ENCODE measurements at places on chromosomes 4 and X.

- DNase-seq = no peak
Observed at GRCh38 chr4:67853336-67853735, 30.5 kb downstream of the TMPRSS11D start.

GRCh38 chr4:163493643-163494359 is 689 bp upstream of the TMA16 start:
- DNase-seq = no peak

- no peak for DNase-seq
Observed at GRCh38 chr4:108036213-108036612, 46.5 kb downstream of the HADH start.

- DNase-seq = no peak
Observed at GRCh38 chr4:7280926-7281690, 88.8 kb downstream of the SORCS2 start.

- no peak for DNase-seq
Observed at GRCh38 chr4:73205482-73205881, 53.1 kb downstream of the ANKRD17 start.

- no peak for DNase-seq
Observed at GRCh38 chr4:137122876-137123275, 409.4 kb downstream of the PCDH18 start.

- peak; percentile 37 for DNase-seq
Observed at GRCh38 chrX:108001218-108001814, 19.1 kb upstream of the TEX13B start.

- no peak for DNase-seq
Observed at GRCh38 chr4:78293348-78293747, 236.2 kb downstream of the FRAS1 start.

GRCh38 chr4:19256823-19257222 is 994.9 kb upstream of the SLIT2 start:
- DNase-seq = no peak

- no peak for DNase-seq
Observed at GRCh38 chr4:182832352-182833120, 84.7 kb downstream of the DCTD start.

DNA sequence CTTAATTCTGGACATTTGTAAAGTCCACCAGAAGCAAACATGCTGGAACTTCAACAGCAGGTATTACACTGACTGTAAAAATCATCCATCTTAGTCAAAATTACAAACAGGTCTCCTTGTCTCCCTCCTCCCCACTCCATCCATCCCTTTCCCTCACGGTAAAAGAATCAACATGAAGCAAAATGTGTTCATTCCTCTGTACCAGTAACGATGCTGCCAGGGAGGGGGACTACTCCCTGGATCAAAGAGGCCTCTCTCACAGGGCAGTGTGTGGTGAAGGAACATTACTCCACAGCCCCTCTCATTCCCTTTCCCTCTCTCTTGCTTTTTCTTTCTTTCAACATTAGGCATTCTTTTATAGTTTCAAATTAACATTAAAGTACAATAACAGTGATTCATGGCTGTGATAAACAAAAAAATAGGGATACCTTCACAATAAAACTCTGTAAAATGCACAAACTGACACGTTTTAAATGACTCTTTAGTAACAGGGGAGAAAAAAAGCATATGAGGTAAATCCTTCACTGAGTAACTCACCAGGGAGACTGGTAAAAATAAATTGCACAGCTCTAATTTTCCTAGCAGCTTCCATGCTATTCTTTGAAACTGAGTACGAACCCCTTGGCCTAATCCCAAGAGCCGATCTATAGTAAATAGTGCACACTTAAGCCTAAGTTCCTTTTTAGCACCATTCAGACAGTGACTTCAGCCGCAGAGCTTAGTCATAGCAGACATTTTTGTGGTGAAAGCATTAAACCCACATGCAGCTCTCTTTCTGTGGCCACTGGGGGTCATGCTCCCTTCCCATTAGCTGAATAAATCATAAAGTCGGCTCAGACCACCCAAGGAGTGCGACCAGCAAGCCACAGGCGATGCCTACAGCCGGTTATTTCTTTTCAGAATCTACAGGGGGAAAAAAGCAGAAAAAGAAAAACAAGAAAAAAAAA is 215.6 kb upstream of the GYPA start:
- peak; percentile 76 for DNase-seq

- no peak for DNase-seq
Observed at GRCh38 chr4:118816538-118817177, 19.3 kb downstream of the SEC24D start.

DNA sequence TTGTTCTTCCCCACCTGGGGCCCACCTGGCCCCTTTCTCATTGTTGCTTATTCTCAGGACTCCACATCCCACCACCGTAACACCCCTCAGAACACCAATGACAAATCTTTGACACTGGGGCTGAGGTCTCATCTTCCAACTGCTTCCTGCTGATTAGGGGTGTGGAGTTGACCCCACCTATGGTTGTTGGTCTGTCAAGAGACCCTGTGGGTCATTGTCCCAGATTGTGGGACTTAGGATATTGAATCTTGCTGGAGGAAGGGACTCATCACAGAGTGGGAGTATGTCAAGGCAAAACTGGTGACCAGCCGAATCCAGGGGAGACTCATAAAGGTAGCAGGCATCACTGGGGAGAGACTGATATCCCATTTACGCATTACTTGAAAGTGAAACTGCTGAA is 140.2 kb upstream of the PLAC1 start:
- no peak for DNase-seq

DNA sequence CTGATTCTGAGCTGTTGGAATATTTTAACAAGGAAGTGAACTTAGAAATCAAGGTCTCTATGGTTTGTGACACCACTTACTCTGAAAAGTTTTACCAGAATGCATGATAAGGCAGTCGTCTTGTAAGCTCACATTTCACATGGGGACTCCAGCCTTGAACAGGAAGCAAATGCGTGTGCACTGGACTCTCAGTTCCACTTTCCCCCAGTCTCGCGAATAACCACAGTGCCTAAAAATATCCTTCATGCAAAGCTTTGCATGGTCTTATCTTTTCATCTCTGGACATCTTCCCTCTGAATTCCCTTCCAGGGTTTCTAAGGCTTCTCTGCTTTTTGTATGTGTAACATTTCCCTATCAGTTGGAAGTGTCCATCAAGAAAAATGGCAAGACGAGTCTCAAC is 581.8 kb downstream of the NLGN4X start:
- DNase-seq = no peak

GRCh38 chr4:93409035-93409434 is 419.5 kb upstream of the ATOH1 start:
- DNase-seq = no peak

- DNase-seq = peak; percentile 71
Observed at GRCh38 chr4:26081795-26082498, 167.9 kb downstream of the SMIM20 start.

- DNase-seq = peak; percentile 68
Observed at GRCh38 chr4:76199664-76200211, 13.9 kb downstream of the SCARB2 start.

DNA sequence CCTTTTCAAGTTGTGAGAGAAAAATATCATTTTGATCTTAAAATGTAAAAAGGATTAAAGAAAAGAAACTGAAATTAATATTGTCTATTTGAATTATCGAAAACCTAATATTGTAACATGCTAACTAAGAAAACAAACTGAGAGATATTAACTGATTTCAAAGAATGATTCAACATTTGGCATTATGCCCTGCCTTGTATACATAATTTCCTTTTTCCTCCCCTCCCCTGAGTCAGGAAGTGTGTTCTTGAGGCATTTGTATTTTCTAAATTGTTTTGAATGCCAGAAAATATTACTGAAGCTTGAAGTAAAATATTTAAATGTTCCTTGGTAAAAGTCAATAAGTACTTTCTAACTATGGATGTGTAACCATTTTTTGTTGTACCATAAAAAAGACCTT is 49.4 kb downstream of the RPS6KA3 start:
- DNase-seq = peak; percentile 30

DNA sequence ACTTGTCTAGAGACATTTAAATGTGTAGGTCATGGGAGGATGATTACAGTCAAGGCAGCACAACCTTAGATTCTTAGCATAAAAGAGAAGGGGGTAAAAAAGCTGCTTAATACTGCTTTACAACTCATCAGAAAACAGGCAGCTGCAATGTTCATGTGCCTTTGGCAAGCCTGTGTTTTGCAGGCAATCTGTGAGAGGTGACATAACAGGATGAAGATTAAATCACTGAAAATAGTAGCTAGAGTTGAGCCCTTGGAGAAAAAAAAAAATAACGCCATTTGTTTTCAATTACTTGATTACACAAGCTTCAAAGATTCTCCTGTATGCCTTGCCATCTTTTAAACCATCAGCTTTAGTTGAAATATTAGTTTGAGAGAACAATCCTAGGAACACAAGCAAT is 847.6 kb upstream of the LCORL start:
- DNase-seq = no peak

DNA sequence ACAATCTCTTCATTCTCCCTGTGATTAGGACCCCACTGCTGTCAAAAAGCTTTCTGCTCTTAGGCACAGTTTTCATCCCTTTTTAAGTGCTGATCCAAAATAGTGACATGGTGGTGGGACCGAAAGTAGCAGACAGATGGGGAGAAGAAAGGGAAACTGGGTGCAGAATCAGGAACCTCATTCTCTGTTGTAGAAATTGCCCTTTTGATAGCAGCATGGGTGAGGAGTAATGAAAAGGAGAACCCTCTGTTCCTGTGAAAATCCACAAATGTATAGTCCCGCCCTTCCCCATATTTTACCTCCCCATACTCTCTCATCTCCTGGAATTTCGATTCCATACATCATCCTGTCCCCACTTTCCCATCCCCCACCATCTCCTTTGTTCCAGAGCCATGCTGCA is 126.5 kb downstream of the STIM2 start:
- DNase-seq = no peak

DNA sequence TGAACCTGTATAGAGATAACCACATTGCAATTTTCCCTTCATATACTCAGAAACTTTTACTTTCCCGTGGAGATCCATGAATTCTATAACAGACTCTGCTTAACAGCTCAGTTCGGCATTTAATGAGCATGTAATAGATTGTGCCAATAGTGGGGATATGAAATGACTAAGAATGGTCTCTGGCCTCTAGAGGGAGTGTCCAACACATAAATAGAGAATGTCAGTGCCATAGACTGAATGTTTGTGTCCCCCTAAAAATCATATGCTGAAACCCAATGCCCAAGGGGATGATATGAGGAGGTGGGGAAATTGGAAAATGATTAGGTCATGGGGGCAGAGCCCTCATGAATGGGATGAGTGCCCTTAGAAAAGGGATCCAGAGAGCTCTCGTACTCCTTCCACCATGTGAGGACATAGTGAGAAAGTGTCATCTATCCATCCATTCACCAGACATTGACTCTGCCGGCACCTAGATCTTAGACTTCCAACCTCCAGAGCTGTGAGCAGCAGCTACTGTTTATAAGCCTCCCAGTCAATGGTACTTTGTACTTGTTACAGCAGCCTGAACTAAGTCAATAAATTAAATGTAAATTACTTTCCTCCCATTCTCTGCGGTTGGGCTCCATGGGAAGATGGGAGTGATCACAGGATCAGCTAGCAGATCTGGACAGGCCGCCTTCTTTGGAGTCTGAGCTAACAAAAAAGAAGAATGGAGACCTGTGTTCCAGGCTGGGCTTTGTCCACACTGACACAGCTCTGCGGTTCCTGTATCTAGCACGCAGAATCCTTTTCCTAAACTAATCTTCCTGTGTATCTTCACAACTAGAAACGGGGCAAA is 28.1 kb upstream of the HPSE start:
- DNase-seq = peak; percentile 68

DNA sequence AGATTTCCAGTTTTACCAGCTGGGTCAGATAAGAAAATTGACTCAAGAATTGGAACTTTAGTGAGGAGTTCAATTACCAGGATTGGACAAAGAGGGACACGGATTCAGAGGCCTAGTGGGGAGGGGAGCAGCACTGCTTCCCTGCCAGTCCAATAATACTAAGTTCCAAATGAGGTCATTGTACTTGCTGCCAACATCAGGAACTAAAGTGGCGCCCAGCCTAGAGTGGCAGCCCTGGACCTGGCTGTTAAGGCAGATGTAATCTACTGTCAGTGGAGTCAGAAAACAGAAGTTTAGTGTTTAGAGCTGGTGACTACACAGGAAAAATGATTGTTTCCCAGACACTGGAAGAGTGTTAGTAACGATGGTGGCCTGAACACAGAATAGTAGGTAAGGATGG is 42.7 kb upstream of the RAPGEF2 start:
- DNase-seq = no peak

- DNase-seq = no peak
Observed at GRCh38 chr4:40168070-40168469, 28.8 kb upstream of the RHOH start.

GRCh38 chr4:76951672-76952010 is 2.1 kb downstream of the SEPTIN11 start:
- no peak for DNase-seq

- no peak for DNase-seq
Observed at GRCh38 chrX:150085881-150086280, 147.6 kb upstream of the EOLA2 start.

DNA sequence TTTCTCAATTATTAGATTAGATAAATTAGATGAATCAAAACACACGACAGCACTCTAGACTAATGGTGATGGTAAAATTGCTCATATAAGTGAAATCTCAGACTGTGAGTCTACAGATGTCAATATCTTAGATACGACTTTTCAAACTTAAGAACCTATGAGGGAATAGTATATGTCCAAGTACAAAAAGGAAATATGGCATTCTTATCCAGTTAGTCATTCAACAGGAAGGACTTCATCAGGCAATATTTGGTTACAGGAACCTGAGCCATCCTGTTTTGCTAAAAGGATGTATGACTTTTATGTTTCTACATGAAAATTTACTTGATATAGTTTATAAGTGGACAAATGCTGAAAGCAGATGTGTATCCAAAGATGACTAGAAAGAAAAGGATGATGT is 107.0 kb downstream of the CT47B1 start:
- DNase-seq = no peak
